NCI-H1436 (cell line): ENCODE measurements at places on chromosomes 4 and X.

DNA sequence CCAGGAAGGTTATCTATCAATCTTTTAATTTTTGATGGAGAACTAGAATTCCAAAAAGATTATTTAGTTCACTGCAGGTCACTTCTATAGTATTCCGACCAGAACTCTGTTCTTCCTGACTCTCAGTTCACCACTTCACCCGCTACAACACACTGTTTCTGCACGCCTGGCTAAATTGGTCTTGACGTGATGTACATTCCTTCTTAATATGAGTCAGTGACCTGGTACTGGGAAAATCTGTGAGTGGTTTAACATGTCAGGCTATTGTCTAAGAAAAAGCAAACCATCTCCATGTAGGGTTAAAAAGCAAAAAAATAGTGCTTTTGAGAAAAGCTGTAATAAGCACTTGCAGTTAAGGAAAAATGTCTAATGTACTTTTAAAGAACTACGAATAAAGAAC, 120.4 kb downstream of the NDST3 start:
- DNase-seq, result no peak

DNA sequence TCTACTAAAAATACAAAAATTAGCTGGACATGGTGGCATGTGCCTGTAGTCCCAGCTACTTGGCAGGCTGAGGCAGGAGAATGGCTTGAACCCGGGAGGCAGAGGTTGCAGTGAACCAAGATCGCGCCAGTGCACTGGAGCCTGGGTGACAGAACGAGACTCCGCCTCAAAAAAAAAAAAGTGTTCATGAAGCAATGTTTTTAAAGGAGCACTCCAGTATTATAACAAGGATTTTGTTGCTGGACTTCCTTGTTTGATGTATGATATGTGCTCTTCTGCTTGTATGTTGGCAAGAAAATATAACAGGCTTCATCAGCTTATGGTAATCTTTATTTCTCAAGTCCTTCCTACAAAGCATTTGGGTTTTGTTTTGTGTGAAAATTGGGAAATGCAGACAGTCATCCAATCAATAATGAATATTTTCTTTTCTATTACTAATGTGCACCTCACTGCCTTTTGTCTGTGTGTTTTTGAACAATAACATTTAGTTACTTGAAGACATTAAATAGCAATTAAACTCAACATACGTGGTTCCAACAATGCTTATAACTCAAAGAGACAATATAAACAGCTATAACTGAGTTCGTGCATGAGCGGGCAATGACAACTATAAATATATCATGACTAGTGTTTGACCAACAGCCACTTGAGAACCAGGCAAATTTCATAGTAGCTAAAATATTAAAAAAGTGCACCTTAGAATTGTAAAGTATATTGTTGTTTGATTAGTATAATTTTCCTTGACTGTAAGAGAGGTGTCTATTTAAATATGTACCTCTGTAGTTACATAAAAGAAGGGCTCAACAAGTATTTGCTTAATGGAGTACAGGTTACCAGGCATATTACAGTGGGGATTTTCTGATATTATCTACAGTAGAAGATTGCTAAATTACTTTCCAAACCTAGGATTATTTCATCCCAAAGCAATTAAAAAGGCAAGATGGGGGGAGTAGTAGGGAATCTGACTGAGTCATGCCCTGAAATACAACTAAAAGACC, 210.7 kb downstream of the PPP3CA start:
- no peak for DNase-seq

- DNase-seq, result peak; percentile 79
Observed at GRCh38 chr4:90542216-90542615, 415.0 kb downstream of the CCSER1 start.

- no peak for DNase-seq
Observed at GRCh38 chrX:14095702-14096101, 66.0 kb upstream of the GEMIN8 start.

- no peak for DNase-seq
Observed at GRCh38 chr4:15348695-15349094, 79.1 kb upstream of the C1QTNF7 start.

- DNase-seq, result no peak
Observed at GRCh38 chr4:41569961-41570360, 32.0 kb downstream of the LIMCH1 start.

GRCh38 chrX:77779695-77780094, 6.3 kb downstream of the ATRX start:
- no peak for DNase-seq

DNA sequence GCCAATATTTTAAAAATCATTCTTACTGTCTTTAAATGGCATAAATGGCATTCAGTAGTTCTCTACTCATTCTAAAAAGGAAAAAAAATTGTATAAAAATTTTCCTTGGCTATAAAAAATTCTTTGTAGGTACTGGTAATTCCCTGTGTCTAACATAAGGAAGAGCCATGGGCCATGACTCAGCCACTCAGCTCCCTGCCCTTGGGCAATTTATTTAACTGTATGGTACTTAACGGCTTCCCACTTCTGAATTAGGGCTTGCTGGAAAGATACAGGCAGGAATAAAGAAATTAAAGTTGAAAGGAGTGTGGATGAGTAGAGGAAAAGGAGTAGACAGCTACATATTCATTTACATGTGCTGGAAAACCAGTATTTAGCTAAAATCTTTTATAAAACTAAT, 30.6 kb downstream of the ABHD18 start:
- DNase-seq, result no peak

- DNase-seq, result no peak
Observed at GRCh38 chrX:106692425-106693065, 34.0 kb upstream of the RNF128 start.

DNA sequence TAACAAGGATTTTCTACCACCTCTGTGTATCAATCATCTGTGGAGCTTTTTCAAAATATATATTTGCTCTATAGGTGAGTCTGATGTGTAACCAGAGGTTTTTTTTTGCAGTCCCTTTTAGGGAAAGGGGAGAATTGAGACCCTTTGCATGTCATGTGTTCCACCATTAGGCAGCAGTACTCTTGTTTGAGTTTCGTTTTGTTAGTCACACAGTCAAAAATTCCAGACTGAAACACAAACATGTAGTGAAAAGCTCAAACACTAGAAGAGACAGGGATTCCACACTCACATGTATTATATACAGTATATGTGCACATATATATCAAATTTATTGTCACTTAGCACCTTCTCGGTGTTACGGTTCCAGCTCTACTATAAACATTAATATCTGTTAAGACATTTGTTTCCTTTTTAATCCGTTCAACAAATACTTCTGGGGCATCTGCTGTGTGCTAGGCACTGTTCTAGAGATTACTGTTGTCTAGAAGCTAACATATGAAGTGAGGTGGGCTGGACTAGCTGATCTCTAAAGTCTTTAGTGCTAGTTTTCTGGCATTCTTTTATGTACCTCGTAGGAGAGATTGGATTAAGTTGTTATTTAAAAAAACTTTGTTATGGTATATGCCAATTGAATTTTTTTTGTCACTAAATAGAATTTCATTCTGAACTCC, 5.5 kb downstream of the USP9X start:
- no peak for DNase-seq

GRCh38 chrX:13373431-13374187, 53.8 kb upstream of the ATXN3L start:
- no peak for DNase-seq

DNA sequence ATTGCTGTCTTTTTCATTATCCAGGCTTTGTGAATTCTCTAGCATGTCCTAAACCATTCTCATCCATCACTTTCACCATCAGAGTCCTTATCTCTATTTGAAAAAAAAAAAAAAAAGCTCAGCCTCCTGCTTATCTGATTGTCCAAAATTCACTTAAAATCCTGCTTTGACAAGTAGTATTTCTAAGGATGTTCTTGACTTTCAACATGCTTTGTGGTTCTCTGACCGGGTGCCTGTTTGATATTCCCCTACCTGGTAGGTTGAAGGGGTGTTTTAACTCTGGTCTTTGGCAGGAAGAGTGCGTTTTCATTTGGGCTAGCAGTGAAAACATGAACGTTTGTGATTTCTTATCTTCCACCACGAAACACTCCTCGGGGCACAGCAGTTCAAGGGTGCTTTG, 17.3 kb upstream of the BBS12 start:
- no peak for DNase-seq

DNA sequence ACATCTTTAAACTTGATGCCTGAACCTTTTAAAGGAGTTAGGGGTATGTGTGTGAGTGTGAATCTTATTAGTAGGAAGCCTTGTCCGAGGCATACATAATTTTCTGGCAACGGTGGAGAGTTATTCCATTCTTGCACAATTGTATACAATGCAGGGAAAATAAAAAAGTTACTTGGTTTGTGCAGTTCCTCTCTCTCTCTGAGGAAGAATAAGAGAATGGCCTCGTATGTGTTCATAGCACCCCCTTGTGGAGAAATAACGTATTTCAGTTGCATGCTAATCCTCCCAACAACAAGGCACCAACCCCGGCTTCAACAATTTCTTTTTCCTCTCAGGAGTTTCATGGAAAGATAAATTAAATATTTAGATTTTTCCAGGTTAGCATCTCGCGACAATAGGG, 33.7 kb upstream of the FGF13 start:
- peak; percentile 15 for DNase-seq

GRCh38 chr4:188683571-188683970, 544.3 kb downstream of the TRIML1 start:
- DNase-seq, result no peak

GRCh38 chr4:10096201-10096977, 20.2 kb downstream of the WDR1 start:
- DNase-seq, result no peak

DNA sequence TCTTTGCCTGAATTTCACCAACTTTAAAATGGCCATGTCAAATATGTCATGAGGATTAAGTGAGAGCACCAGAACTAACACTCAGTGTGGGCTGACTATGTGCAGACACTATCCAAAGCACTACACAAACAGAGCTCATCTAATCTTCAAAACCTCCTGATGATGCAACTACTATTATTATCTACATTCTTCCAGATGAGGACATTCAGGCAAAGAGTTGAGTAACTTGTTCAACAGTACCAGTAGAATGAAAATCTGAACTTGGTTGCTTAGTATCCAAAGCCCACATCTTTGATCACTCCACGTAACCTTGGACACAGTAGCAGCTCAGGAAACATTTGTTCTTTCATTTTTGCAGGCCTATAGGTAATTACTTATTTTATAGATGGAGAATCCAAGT, 90.1 kb downstream of the ATP8A1 start:
- no peak for DNase-seq

- no peak for DNase-seq
Observed at GRCh38 chr4:94232519-94232918, 24.9 kb downstream of the SMARCAD1 start.

DNA sequence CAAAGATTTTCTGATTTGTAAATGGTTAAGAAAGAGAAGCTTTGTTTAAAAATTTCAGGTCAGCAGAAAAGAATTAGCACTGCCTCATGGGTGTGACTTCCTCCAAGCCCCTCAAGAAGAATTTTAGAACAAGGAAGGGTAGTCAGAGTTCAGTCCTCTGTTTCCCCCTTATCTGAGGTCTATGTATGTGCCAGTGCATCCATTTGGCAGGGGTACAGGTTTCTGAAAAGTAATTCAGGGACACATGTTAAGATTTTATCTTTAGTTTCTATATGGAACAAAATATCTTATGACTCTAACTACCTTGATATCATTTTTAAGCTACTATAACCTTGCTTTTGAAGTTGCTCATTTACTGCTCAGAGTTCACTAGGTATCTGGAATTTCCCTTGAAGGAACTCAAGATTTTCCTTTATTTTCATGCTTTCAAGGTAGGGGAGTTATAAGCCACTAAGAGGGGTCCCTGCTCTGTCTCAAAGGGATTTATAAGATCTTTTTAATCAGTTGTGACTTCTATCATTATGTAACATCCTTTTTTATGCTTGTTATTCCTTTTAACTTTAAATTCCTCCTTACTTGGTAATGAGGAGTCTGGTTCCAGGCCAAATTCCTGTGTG, 24.4 kb upstream of the PLK4 start:
- DNase-seq, result no peak

DNA sequence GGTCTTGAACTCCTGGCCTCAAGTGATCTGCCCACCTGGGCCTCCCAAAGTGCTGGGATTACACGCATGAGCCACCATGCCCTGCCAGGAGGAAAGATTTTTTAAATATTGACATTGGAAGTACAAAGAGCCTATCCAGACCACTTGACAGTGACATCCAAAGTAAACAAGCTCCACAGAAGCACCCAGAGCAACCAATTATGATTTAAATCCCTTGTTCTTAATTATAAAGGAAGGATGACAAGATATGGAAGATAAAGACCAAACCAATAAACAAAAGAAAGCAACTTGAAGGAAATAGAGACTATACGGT, 27.7 kb upstream of the RPL34 start:
- no peak for DNase-seq
